NCI-H748 treated with DMSO at 0.1 percent for 48 hours (cell line): ENCODE measurements at places on chromosomes 5 and 9.

DNA sequence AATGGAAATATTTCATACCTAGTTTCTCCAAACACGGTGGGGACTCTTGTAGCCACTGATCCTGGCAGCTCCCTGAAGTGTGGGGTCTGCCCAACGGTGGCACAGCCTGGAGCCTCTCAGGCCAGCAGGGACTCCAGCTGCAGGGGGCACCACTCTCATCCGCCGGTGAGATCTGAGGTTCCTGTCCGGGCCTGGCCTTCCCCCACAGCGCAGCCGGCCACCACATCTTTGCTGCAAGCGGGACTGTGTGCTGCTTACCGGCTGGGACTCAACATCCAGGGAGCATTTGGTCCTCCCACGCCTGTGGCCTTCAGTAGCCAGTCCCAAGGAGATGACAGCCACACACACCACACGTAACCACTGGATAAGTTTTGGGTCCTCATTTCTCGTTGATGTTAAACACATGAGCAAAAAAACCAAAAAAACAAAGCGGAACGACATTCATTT, 7.7 kb upstream of the NKX2-5 start:
- DNase-seq = no peak

DNA sequence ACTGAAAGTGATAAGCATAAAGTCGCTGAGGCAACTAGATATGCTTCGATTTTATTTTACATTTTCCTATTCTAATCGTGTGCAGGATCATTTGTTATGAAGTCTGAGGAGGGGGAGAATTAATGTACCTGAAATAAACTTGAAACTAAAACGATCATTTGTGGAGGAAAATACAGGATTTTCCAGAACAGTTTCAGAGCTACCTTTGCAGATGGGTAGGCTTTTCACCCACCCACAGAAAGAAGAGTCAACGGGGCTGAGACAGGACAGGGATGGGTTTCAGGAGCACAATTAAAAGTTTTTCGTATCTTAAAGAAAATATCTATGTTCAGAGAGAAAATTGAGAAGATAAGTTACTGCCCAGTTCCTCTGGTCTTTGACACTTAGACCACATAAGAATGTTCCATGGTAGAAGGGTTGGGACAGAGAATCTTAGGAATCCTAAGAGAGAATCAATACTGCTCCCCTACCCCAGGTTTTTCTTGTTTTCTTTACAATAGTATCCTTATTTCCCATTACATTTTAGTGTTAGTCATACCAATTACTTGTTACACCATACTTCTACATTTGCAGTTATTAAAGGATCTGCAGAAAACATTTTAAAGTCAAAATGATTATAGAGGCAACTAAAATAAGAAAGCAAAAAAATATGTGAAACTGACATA, 211.4 kb downstream of the DEPDC1B start:
- DNase-seq = no peak

- DNase-seq = no peak
Observed at GRCh38 chr9:129487658-129488483, 133.0 kb downstream of the C9orf50 start.

- DNase-seq = no peak
Observed at GRCh38 chr9:35859310-35859989, 10.8 kb downstream of the OR13J1 start.

GRCh38 chr5:99955006-99955405, 580.2 kb upstream of the FAM174A start:
- DNase-seq = no peak

GRCh38 chr9:133424187-133424586, 2.0 kb downstream of the ADAMTS13 start:
- DNase-seq = no peak

GRCh38 chr5:135835766-135836165, 1.3 kb downstream of the SLC25A48 start:
- no peak for DNase-seq

DNA sequence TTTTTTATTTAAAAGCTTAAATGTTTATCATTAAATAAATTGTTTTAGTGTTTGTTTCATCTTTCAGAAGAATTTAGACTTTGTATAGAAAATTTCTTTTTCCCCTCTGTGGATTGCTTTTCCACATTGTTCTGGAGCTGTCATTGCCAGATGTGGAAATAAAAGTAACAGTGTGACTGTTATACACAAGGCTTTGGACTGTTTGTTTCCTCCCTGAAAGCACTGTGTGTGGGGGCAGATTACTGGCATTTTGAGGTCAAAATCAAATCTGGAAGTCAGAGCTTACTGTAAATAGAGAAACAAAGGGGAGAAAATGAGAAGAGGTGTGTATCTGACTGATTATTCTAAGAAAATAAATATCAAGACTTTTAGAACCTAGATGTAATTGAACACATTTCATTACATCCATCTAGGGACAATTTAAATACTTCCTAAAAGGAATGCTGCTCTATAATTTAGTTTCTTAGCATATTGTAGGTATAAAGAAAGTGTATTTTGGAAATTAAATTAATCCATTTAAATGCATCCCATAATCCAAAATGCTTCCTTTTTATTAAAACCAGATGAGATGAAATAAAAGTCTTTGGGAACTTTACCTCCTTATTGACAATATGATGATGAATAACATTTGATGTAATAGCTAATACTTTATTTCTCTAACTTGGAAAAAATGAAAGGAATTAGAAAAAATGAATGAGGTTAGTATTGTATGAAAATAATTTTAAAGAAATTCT, 51.9 kb downstream of the ERCC6L2 start:
- DNase-seq = no peak

DNA sequence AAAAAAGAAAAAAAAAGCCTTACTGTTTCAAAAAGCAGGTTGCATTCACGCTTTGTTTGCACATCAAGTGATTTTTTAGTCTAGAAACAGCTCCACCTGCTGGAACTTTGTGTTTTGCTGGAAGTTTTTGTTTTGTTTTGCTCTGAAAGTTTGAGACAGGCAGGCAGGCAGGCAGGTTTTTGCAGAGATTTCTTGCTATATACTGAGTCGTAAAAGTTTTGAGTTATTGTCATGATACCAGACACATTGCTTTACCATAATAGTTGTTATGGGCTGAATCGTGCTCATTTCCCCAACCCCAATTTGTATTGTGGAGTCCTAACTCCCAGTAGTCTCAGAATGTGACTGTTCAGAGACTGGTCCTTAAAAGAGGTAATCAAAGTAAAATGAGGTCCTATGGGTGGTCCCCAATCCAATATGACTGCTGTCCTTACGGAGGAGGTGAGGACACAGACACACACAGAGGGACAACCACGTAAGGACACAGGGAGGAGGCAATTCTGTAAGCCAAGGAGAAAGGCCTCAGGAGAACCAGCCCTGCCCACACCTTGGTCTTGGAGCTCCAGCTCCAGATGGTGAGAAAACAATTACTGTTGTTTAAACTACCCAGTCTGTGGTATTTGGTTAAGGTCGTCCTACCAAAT, 20.9 kb downstream of the OR2Y1 start:
- DNase-seq = peak; percentile 23

DNA sequence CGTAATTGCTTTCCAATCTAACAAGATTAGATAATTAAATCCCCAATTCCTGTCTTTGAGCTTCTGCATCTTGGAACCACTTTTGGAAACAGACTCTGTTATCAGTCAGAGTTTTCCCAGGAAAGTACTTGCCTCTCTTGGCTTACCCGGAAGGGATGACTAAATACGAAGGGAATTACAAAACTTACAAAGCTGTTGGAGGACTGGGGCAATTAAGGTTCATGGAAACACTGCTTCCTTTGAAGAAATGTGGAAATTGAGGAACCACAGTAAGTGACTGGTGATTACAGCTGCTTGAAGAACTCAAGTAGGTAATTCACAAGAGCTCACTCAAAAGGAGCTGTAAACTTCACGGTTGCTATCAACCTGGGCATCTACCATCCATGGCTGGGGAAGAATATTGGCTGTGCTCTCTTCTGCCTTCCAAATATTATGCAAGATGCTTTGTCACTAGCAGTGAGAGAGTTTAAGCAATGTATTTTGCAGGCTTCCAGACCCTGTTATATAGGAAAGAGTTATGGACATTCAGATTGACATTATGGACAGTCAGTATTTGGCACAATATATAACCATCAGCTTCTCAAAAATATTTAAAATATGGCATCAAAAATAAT, 104.6 kb upstream of the MAN2A1 start:
- no peak for DNase-seq

- no peak for DNase-seq
Observed at GRCh38 chr5:129460936-129461710, 1.0 kb downstream of the ADAMTS19 start.

DNA sequence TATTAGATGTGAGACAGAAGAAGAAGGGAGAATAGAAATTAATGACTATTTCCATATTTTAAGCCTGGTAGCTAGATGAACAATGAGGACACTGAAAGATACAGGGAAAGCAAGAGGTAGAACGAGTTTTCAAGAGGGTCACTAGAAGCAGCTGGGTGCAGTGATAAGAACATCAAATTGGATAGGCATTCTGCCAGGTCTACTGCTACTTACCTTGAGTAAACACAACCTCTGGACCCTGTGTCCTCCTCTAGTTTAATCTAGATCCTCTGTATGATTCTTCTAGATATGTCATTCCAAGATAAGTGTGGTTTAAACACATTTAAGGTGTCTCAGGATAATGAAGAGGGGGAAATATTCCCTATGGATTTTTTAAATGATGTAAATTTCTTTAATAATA, 31.2 kb downstream of the OTP start:
- DNase-seq = no peak

GRCh38 chr5:150401076-150401375, 11.7 kb downstream of the CD74 start:
- DNase-seq = no peak

GRCh38 chr9:110659891-110660541, 8.6 kb upstream of the MUSK start:
- DNase-seq = no peak

DNA sequence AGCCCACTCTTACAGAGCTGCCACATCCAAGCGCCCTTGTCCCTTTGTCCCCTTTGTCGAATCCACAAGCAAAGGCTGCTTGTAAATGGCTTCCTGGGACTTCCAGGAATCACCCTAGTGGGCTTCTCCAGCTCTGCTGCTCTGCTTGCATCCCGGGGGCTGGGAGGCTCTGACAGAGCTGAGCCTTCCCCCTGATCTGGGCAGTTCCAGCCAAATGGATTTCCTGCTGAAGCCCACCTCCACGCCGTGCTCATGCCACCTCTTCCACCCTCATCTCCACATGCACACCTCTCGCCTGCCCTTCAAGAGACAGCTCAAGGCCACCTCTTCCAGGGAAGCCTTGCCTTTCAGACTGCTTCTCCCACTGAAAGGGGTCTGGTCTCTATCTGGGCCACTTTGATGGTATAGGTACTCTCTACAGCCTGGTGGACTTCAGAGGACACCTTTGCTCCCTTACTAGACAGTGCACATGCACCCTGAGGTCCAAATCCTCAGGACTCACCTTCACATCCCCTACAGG, 106.2 kb downstream of the LHFPL2 start:
- no peak for DNase-seq

DNA sequence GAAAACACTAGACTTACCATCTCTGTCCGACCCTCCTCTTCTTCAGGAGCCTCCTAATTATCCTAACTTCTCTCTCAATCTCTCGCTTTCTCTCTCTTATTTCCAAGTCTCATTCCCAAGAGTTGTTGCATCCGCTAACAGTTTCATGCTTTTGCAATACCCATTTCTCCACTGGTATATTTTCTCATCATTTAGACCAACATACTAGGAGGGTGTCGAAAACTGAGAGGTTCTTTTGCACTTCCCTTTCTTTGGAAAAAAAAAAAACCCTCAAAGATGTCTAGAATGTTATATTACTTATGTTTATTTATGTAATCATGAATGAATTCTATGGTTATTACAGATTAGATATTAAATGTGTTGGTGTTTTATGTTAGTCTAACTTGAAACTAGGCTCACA, 35.9 kb downstream of the SPZ1 start:
- DNase-seq = no peak

DNA sequence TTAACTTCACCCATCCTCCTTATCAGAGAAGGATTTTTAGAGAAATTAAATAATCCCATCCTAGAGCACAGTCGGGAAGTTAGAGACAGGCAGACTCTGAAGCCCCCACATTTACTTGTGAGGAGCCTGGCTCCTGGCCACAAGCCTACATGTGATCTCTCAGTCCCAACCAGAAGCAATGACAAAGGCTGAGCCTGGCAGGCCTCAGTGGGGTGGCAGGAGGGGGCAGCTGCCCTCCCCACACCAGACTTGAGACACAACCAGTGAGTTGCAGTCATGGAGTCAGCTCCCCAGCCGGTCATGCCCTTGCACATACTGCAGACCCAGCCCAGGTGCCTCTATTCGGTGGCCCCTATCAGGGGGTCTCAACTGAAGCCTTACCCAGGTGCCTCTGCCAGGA, 11.0 kb downstream of the NAIF1 start:
- no peak for DNase-seq

GRCh38 chr5:132439521-132440089, 51.0 kb downstream of the IRF1 start:
- no peak for DNase-seq

DNA sequence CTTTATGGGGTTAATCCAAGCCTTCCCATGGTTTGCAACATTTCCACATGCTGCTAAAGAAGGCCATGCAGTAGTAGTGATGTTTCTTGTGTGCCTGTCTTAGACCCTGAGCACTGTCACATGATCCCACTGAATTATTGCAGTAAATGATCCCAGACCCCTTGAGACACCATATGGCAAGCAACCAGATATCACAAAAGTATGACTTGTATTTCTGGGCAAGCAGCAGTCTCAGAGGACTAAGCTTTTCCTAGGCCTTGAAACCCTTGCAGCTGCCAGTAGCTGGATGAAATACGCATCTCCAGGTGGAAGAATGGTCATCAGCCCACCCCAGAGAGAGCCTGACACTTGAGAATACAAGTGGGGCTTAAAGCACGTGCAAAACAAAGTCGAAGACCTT, 41.8 kb downstream of the CDO1 start:
- DNase-seq = no peak

GRCh38 chr9:126151031-126151685, 175.5 kb upstream of the MVB12B start:
- DNase-seq = peak; percentile 94

- no peak for DNase-seq
Observed at GRCh38 chr5:164302533-164303235, 797.3 kb downstream of the MAT2B start.

DNA sequence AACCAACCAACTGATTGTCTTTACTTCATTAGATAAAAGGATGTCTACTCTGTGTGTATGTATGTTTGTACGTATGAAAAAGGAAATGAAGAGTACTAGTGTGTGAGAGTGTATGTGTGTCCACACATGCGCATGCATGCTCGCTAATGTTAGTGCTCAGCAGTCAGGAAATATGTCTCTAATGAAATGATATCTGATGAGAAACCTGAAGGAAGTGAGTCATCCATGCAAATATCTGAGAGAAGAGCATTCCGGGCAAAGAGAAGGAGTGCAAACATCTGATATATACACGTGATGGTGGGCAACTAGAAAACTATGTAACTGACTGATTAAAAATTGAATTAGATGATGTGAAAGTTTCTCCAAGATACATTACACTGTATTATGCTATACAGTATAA, 29.6 kb upstream of the UGCG start:
- no peak for DNase-seq

- no peak for DNase-seq
Observed at GRCh38 chr9:114824110-114824509, 18.3 kb upstream of the TNFSF15 start.

- DNase-seq = no peak
Observed at GRCh38 chr5:88557881-88558280, 289.2 kb upstream of the TMEM161B start.

- no peak for DNase-seq
Observed at GRCh38 chr9:117286245-117286644, 128.6 kb downstream of the ASTN2 start.
